ENCODE measurements at places on chromosomes 7 and 10. TPM values are rescaled to one million over a fixed set of nuclear protein-coding genes. Genes with fewer than 3 reads are reported as not detected.

GRCh38 chr10:110836706-110837105 is 35.0 kb upstream of the PDCD4 start:
- DNase-seq = no peak

GRCh38 chr7:94996369-94996768 is 89.0 kb downstream of the PPP1R9A start:
- no peak for DNase-seq

DNA sequence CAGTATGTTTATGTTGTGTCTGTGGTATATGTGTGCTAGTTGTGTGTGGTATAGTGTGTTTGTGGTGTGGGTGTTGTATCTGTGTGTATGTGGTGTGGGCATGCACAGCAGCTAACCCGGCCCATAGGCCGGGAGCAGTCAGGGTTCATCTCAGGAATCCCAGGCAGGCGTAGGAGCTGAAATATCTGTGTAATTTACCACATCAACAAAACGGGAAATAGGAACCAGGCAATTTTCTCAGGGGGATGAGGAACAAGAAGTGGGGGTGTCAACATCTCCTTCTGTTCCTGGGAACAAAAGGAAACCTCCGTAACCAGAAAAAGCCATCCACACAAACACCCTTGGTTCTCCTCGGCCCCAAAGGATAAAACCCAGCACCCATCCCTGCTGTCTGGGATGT is 24.5 kb upstream of the ZNF488 start:
- DNase-seq = no peak

The COBL gene
- not detected for total RNA-seq

The ADCYAP1R1 gene
- total RNA-seq = not detected

DNA sequence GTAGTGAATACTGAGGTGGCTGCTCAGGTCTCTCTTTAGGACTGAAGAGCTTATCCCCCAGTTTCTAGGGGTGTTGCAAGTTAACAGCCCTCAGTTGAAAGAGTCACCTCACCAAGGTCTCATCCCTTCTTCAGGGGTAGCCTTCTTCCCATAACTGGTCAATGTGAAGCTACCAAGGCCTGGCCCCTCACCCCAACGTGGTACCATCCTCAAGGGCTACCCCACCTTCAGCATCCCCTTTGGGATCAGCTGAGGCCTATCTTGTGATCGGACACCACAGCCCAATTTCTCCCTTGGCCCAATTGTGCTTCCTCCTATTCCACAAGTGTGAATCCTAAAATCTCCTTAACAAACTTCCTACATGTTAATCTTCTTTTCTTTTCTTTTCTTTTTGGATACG is 289.5 kb upstream of the MKLN1 start:
- DNase-seq = no peak

GRCh38 chr10:5560142-5560816 is 35.5 kb downstream of the CALML3 start:
- DNase-seq = no peak

DNA sequence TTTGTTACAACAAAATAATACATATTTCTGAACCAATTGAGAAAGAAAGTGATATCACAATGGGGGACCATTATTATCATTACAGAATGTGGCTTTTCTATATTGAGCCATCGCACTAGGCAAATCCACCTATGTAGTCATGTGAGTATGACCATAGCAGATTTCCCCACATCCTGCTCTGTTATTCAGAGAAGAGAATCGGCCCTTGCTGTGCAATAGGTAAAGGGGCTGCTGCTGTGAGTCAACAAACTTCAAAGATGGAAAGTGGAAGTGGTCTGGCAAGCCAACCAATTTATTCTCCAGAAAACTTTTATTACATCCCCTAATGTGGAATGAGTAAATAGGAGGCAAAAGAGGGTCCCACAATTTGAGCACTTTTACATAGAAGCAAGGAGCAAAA is 573.4 kb downstream of the ETV1 start:
- DNase-seq = no peak

DNA sequence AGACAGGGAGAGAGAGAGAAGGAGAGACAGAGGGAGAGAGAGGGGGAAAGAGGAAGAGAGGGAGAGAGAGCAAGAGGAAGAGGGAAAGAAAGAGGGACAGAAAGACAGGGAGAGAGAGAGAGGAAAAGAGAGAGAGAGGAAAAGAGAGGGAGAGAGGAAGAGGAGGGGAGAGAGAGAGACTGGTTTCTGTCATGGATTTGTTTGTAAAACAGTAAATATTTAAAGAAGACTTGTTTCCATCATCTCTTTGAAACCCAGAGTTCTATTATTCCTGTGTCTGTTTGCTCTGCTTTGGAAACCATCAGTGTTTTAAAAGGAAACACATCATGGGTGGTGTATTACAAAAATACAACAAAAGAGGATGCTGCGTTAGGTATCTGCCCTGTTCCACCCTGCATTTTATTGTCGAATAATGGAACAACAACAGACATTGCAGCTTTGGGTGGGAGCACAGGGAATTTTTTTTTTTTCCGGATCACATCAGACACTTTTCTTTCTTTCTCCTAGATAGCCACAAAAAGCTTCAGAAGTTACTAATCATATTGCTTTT is 150.7 kb upstream of the RSU1 start:
- no peak for DNase-seq

The AOAH gene
- not detected for total RNA-seq

DNA sequence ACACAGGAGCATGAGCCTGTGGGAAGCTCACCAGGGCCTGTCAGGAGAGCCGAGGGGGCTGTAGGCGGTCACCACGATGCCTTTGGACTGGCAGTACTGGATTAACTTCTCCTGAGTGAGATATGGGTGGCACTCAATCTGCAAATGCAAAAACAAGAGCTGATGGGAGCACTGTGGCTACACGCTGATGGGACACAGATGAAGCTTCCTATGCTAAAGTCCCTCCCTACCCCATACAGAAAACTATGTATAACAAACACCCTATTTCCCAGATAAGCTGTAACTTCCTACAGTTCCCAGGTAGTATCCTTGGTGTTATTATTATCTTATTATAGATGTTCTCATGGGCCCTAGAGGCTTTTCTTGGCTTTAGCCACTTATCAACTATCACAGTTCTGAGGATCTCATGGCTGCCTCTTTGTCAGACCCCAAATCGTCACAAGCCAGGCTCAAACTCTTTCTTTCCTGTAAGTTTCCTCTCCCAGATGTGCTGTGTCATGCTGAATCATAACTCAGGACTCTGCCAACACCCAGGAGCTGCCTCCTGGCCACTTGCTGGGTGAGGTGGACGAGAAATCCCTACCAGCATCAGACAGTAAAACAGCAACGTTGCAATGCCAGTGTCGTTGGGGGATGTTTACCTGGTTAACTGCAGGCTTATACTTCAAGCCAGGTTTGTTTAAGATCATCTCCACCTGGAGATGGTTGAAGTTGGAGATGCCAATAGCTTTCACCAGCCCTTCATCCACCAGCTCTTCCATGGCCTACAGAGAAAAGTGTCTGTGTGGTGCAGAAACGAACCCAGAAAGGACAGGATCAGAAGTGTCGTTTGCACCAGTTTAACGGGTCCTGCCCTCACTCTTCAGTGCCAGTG is 10.3 kb downstream of the AKR1B1 start:
- peak; percentile 95 for DNase-seq

DNA sequence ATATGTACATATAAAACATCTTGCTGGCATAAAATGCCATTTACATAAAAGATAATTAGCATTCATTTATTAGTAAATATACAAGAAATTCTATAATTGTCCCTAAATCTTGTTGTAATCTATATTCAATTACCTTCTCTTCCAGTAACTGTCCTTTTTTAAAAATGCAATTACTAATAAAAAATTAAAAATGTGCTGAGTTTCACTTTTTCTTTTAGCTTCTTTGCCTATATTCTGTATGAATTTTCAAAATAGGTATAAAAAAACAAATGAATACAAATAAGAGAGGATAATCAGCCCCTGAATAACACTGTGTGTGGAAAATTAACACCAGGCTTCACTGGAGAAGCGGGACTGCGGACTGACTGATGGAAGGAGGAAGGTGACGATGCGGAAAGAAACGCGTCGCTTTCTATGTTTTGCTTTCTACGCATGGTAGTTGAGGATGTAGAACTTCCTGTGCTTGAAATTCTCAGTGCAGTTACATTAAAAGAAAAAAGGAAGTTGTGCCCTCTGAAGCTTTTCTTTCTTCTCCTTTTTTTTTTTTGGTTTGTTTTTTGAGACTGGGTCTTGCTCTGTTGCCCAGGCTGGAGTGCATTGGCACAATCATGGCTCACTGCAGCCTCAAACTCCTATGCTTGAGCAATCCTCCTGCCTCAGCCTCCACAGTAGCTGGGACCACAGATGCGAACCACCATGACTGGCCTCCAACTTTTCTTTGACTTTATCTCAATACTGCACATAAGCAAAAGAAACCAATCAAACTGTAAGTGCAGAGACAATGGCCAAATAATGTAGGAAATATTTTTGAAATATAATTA is 7.4 kb upstream of the ZMYND11 start:
- no peak for DNase-seq

The SCD gene
- 68.3 TPM for total RNA-seq

- no peak for DNase-seq
These were observed 79.6 kb downstream of the PTEN start for GRCh38 chr10:87942884-87943527.

GRCh38 chr10:58360412-58361004 is 24.7 kb upstream of the TFAM start:
- peak; percentile 57 for DNase-seq

DNA sequence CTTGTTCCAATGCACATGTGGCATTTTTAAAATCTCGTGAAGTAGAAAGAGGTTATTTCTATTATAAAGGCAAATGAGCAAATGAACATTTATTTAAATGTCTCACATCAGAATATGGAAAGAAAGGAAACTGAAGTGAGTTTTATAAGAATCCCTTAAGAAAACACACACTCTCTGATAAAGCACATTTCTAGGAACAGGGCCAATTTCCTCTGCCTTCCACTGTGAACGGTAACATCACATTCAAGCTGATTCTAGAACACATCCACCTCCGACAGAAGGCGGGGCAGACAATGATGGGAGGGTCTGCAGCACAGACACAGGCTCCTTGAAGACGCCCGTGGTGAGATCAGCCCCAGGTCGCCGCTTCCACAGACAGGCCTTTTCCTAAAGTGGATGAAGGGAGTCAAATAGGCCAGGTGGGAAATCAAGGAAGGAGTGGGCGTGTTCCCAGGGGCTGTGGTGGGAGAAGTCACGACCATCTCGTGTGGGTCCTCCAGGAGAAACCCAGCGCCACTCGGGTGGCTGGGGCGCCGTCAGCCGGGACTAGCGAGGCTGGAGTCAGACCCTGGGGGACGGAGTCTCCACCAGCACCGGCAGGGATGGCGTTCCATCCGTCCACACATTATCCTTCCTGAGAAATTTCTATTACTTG is 31.1 kb downstream of the PITRM1 start:
- no peak for DNase-seq

The GBX1 gene
- not detected for total RNA-seq

The GPR26 gene
- under 0.01 TPM for total RNA-seq

The HABP2 gene
- total RNA-seq = not detected

DNA sequence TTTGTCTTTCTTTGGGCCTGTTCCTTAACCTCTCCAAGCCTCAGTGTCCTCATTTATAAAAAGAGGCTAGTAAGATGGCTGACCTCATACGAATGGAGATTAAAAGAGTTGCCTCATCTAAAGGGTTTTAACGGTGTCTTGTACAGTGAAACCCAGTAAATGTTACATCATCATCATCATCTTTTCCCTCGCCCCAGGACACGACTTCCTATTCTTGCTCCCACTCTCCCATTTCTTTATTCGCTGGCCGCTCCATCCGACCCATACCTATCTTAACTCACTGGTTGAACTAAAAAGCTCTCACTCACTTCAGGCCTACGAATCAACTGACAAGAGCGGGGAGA is 554 bp downstream of the FRA10AC1 start:
- peak; percentile 36 for DNase-seq

GRCh38 chr7:139854124-139854511 is 25.1 kb downstream of the TBXAS1 start:
- peak; percentile 72 for DNase-seq

The CPA5 gene
- total RNA-seq = 0.12 TPM

GRCh38 chr10:127414024-127414423 is 135.1 kb upstream of the NPS start:
- DNase-seq = no peak

The CRHR2 gene
- not detected for total RNA-seq

The ACTL6B gene
- not detected for total RNA-seq

DNA sequence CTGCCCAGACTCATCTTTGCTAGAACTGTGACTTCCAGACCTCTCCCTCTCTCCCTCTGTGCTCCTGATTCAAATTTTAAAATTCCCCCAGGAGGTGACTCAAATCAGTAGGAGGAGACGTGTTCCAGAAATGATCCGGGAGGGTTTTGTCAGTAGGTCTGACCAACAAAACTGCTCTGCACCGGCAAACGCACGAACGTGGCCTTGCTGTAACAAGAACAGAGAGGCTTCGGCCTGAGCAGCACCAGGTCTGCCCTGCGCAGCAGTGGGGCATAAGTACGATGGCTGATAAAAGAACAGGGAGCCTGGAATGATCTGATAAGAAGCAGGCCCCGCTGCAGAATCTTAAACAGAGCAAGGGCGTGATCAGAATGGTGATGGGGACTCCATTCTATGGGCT is 152.7 kb upstream of the AUTS2 start:
- DNase-seq = no peak

GRCh38 chr7:111108496-111108895 is 17.6 kb downstream of the LRRN3 start:
- DNase-seq = no peak

GRCh38 chr7:41351091-41351490 is 351.8 kb downstream of the INHBA start:
- no peak for DNase-seq

DNA sequence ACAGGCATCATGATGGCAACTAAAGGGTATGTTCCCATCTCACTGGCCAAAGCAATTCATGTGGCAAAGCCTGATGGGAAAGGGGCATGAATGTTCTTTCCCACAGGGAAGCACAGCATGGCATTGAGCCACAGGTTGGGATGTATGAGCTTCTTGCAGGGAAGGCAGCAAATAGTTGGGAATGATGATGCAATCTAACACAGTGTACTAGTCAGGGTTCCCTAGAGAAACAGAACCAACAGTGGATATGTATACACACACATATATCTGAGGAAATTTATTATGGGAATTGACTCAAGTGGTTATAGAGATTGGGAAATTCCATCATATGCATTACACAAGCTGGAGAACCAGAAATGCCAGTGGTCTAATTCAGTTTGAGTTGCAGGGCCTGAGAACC is 253.6 kb upstream of the NPVF start:
- DNase-seq = no peak

DNA sequence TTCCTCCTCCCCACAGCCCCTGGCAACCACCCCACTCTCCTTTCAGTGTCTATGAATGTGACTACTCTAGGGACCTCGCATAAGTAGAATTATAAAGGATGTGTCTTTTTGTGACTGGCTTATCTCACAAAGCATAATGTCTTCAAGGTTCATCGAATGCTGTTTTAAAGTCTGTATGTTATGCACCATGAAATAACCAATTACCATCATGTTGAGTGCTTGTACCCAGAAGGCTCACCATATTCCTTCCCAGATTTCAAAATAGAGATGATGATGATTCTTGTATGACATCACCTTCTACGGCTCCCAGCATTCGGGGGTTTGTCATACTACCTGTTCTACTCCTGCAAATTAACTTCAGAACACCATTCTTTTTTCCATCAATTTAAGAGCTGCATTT is 11.9 kb downstream of the PKD1L1 start:
- DNase-seq = no peak
